ENCODE measurements at places on chromosomes 6 and 20. TPM values are rescaled to one million over a fixed set of nuclear protein-coding genes. Genes with fewer than 3 reads are reported as not detected.

FRS3 gene
- total RNA-seq = 9.5 TPM

FAM83C gene
- total RNA-seq = 0.10 TPM

RAET1G gene
- 0.43 TPM for total RNA-seq

PNPLA1 gene
- total RNA-seq = 0.86 TPM

CST4 gene
- total RNA-seq = not detected

PRPH2 gene
- 0.10 TPM for total RNA-seq

TMEM217 gene
- 23.7 TPM for total RNA-seq

IRAK1BP1 gene
- 2.5 TPM for total RNA-seq

CTAGE9 gene
- total RNA-seq = not detected

BNIP5 gene
- not detected for total RNA-seq

DNA sequence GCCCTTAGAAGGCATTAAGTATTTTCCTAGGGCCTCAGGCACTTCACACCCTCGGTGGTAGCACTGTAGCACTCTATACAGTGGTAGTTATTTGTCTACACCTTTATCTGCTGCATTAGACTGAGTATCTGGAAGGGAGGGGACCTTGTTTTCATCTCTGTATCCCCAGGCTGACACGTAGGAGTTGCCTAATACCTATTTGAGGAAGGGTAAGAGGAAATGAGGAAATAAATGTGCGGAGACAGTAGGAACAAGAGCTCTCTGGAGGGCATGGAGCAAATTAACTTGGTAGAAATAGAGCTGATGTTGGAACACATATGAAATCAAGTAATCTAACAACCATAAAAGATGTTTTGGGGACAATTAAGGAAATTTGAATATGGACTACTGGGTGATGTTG lies 3.9 kb downstream of the CNPY3 start:
- DNase-seq = no peak
- peaks cover 41% of the 10 kb centered on the region for H3K4me1 ChIP-seq
- peaks cover 14% of the 10 kb centered on the region for H3K36me3 ChIP-seq
- no peaks in the 10 kb centered on the region for H3K27me3 ChIP-seq
- peak overlapping the region; percentile 98 for H3K27ac ChIP-seq
- peak overlapping the region; percentile 76 for H3K4me3 ChIP-seq

DNA sequence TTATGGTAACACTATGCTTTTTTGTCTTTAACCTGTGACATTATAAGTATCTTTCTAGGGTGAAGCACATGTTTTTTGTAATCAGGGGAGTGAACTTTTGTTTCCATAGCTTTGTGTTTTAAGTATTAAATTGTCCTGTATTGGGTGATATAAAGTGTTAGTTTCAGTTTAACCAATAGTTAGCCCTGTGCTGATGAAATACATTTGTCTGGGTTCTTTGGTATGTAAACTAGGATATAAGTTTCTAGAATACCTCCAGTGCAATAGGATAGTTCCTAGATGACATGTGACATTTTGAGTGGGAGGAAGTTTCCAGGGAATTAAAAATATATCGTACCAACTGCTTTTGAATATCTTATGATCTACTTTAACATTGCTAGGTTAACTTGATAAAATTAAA lies 611.0 kb upstream of the MARCKS start:
- H3K4me1 ChIP-seq = no peaks in the 10 kb centered on the region
- DNase-seq = no peak
- H3K27ac ChIP-seq = no peak overlapping the region
- no peaks in the 10 kb centered on the region for H3K36me3 ChIP-seq
- no peak overlapping the region for H3K4me3 ChIP-seq
- no peaks in the 10 kb centered on the region for H3K27me3 ChIP-seq

- H3K4me1 ChIP-seq = no peaks in the 10 kb centered on the region
- peaks cover 47% of the 10 kb centered on the region for H3K27me3 ChIP-seq
- no peak overlapping the region for H3K27ac ChIP-seq
- no peak for DNase-seq
- no peaks in the 10 kb centered on the region for H3K36me3 ChIP-seq
These were observed 6.7 kb downstream of the FOXA2 start for GRCh38 chr20:22577515-22578220.

DNA sequence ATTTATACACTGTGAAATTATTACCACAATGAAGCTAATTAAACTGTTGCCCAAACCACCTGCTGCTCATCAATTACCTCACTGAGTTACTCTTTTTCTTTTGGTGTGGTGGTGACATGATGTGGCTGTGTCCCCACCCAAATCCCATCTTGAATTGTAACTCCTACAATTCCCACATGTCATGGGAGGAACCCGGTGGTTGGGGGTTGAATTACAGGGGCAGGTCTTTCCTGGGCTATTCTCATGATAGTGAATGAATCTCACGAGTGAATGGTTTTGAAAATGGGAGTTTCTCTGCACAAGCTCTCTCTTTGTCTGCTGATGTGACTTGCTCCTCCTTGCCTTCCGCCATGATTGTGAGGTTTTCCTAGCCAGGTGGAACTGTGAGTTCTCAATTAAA lies 145.0 kb downstream of the LRRC1 start:
- no peak overlapping the region for H3K4me3 ChIP-seq
- H3K27me3 ChIP-seq = peaks cover 22% of the 10 kb centered on the region
- no peak for DNase-seq
- no peak overlapping the region for H3K27ac ChIP-seq

- peaks cover 12% of the 10 kb centered on the region for H3K27me3 ChIP-seq
- no peaks in the 10 kb centered on the region for H3K36me3 ChIP-seq
- no peak for DNase-seq
- H3K4me1 ChIP-seq = no peaks in the 10 kb centered on the region
- H3K4me3 ChIP-seq = no peak overlapping the region
These were observed 89.8 kb upstream of the PAX1 start for GRCh38 chr20:21615617-21616080.

GRCh38 chr6:27767851-27768250 lies 144.3 kb downstream of the OR2B2 start:
- no peak for DNase-seq
- H3K27me3 ChIP-seq = peaks cover 14% of the 10 kb centered on the region

GRCh38 chr20:58967652-58968429 lies 13.2 kb upstream of the NELFCD start:
- no peaks in the 10 kb centered on the region for H3K36me3 ChIP-seq
- DNase-seq = no peak
- peaks cover 34% of the 10 kb centered on the region for H3K27me3 ChIP-seq
- no peak overlapping the region for H3K27ac ChIP-seq
- no peaks in the 10 kb centered on the region for H3K4me1 ChIP-seq
- no peak overlapping the region for H3K4me3 ChIP-seq

DNA sequence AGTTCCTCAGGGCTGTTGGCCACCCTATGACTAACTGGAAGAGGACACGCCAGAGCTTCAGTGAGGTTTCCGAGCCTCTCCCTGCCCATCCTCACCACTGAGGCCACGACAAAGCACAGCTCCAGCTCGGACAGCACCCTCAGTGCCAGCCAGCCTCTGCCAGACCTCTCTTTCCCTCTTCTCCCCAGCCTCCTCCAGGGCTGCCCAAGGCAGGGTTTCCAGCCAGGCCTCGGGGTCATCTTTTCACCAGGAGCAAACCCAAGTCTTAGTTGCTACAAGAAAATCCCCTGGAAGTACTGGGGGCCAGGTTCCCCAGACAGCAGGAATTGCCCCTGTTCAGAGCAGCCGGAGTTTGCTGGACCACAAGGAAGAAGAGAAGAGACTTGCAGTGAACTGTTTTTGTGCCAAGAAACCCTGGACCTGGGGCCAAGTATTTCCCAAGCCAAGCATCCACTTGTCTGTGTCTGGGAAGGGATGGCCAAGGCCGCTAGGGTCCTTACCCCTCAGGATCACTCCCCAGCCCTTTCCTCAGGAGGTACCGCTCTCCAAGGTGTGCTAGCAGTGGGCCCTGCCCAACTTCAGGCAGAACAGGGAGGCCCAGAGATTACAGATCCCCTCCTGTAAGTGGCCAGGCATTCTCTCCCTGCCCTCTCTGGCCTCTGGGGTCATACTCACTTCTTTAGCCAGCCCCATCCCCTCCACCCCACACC lies 41.6 kb downstream of the PLAGL2 start:
- no peak for DNase-seq
- no peak overlapping the region for H3K4me3 ChIP-seq

GRCh38 chr6:37515712-37516075 lies 16.0 kb upstream of the CCDC167 start:
- peak overlapping the region; percentile 82 for H3K27ac ChIP-seq
- no peaks in the 10 kb centered on the region for H3K36me3 ChIP-seq
- peaks cover 8% of the 10 kb centered on the region for H3K27me3 ChIP-seq
- peak overlapping the region; percentile 68 for H3K4me3 ChIP-seq

GRCh38 chr6:25981568-25982263 lies 19.1 kb downstream of the TRIM38 start:
- H3K36me3 ChIP-seq = peaks cover 34% of the 10 kb centered on the region
- H3K27ac ChIP-seq = peak overlapping the region; percentile 76
- H3K27me3 ChIP-seq = no peaks in the 10 kb centered on the region
- peaks cover 19% of the 10 kb centered on the region for H3K4me1 ChIP-seq

DNA sequence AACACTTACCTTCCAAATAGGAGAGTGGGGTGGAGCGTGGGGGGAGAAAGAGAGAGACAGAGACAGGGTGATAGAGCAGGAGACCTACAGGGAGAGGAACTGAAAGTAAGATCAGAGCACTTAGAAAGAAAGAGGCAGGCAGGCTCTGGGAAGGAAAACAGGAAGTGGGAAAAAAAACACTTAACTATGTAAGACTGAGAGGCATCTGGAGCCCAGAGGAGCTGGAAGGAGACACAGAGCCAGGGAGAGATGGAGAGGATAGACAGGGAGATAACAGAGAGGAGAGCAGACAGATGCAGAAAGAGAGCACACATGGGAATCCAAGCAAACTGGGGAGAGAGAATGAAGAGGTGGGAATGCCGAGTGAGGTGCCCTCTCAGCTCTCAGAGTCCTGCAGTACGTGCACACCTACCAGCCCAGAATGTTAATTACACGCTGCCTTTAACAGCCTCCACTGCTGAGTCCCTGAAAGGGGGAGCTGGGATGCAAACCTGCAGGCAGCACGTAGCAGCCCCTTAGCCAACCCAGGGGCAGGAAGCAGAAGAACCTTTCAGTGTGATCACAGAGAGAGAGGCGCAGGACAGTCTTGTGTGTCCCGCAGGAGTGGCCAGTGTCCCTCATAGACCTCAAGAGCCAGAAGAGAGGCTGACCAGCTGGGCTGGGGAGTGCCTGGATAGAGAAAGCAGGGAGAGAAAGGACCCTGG lies 132.7 kb upstream of the LRFN2 start:
- H3K36me3 ChIP-seq = no peaks in the 10 kb centered on the region
- DNase-seq = no peak
- no peak overlapping the region for H3K4me3 ChIP-seq
- H3K27ac ChIP-seq = no peak overlapping the region
- H3K4me1 ChIP-seq = peaks cover 8% of the 10 kb centered on the region

DNA sequence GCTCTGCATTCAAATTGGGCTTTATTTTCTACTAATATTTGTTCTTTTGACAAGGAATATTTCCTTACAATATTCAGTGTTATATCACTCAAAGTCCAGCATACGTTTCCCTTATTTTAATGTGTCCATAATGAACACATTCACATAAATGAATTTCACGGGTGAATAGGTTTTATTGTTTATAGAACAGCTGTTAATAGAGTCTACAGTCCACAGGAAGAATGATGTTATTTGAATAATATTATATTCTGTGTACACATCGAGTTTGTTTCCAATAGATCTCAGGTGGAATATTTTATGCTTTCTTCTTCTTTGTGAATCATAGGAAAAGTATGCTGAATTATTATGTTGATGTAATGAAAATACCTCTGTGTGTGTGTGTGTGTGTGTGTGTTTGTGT lies 582.4 kb downstream of the CDH26 start:
- DNase-seq = no peak
- peaks cover 13% of the 10 kb centered on the region for H3K27me3 ChIP-seq
- H3K27ac ChIP-seq = no peak overlapping the region
- no peak overlapping the region for H3K4me3 ChIP-seq
- H3K36me3 ChIP-seq = no peaks in the 10 kb centered on the region

- H3K4me3 ChIP-seq = no peak overlapping the region
- H3K27me3 ChIP-seq = peaks cover 17% of the 10 kb centered on the region
- DNase-seq = no peak
- no peaks in the 10 kb centered on the region for H3K36me3 ChIP-seq
These were observed 78.5 kb upstream of the FRMD1 start for GRCh38 chr6:168157272-168158212.

DNA sequence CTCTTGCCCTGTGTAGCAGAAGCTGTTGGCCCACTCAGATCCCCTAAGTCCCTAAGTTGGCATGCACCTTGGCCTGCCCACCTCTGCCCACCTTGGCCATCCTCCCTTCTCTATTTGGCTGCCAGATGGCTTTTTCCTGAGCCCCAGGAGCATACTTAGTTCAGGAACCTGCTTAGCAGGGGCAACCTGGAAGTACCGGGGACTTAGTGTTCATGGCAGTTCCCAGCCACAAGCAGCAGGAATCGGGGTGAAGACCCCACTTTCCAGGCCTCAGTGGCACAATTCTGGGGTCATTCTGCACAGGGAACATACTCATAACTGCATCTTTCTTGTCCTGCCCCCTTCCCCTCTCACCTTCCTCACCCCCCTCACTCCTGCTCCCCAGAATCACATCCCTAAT lies 158.0 kb upstream of the PMEPA1 start:
- no peaks in the 10 kb centered on the region for H3K36me3 ChIP-seq
- H3K27me3 ChIP-seq = peaks cover 30% of the 10 kb centered on the region
- no peak overlapping the region for H3K27ac ChIP-seq
- H3K4me1 ChIP-seq = no peaks in the 10 kb centered on the region
- no peak overlapping the region for H3K4me3 ChIP-seq

DNA sequence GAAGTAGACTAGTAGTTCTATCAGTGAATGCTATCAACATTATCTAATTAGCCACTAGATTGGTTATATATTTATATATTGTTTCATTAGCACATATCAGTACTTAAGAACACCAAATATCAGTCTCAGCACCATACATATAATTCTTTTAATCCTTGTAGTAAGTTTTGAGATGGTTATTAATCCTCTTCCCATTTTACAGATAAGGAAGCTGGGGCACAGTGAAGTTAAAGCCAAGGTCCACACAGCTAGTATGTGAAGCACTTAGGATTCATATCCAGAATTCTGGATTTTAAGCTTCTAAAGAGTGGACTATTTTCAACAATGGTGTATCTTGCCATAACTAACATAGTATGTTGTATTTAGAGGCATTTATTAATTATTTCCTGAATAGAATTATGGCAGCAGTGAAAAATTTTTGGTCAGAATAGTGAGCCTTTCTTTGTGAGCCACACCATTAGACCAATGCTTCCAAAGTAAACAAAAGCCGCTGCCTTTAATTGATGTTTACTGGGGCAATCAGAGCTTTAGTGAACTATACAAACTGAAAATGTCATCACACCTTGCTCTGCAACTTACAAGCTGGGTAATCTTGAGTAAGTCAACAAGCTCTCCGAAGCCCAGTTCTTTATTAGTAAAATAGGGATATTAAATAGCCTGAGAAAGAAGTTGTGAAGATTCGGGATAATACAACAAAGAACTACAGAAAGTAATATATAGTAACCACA lies 41.9 kb upstream of the HBS1L start:
- H3K4me3 ChIP-seq = no peak overlapping the region
- no peaks in the 10 kb centered on the region for H3K27me3 ChIP-seq
- DNase-seq = no peak
- no peak overlapping the region for H3K27ac ChIP-seq
- H3K36me3 ChIP-seq = no peaks in the 10 kb centered on the region
- peaks cover 27% of the 10 kb centered on the region for H3K4me1 ChIP-seq
